ENCODE measurements at places on chromosomes 16 and 17.

DNA sequence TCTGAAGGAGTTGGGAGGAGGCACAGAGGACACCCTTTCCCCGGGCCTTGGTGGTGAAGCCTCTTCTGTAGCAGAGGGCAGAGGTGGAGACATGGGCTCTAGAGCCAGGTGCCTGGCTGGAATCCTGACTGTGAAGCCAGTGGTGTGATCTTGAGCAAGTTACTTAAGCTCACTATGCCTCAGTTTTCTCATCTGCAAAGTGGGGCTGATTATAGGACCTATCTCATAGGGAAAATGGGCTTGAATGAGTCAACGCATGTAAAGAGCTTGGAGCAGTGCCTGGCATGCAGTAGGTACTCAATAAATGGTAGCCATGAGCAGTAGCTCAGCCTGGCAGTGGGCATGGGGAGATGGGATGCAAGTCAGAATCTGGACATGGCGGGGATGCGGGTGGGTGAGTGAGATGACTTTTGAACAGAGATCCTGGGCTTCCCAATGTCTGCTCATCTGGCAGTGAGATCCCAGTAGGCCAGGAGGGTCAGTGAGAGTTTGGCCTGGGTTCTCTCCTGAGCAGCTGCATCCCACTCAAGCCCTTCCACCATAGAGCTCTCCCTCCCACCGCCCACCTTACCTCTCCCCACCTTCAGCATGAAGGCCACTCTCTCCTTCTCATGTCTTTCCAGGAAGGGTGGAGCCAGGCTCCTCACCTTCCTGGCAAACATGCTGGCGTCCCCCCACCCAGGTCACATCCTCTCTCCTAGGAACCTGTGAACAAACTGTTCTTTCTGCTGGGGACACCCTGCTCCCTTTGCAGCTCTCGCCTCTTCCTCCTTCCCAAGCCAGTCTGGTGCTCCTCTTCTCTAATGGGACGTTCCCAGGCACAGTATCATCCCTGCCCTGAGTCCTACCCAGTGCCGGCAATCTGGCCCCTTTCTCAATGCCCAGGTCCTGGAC lies 13.1 kb upstream of the SP2 start:
- no peak for DNase-seq

- no peak for DNase-seq
Observed at GRCh38 chr17:29358416-29358815, 31.7 kb upstream of the TAOK1 start.

DNA sequence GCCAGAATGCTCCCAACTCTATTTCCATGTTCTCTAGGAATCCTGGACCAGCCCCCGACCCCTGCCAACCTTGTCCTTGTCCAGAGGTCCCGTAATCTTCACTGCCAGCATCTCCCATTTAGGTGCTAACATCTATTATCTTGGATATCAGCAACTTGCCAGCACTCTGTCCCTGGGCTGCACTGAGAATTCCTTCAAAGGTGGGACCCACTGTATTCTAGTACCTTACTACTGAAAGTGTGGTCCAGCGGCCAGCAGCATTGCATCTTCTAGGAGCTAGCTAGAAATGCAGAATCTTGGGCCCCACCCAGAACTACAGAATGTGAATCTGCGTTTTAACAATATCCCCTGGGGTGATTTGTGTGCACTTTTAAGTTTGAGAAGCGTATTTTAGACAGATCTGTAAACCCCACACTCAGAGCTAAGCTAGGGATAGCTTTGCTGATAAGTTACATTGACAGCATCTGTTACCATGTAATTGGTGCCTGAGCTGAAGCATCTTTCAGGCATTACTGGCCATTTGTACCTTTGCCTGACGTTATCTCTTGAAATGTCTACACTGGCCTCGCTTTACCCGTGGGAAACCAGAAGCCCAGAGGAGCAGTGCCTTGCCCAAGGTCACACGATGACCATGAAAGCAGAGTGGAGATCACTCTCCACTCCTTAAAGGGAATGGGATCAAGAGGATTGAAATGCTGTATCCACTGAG lies 8.3 kb downstream of the ABAT start:
- no peak for DNase-seq

GRCh38 chr16:53056392-53056881 lies 1.6 kb downstream of the CHD9 start:
- no peak for DNase-seq

DNA sequence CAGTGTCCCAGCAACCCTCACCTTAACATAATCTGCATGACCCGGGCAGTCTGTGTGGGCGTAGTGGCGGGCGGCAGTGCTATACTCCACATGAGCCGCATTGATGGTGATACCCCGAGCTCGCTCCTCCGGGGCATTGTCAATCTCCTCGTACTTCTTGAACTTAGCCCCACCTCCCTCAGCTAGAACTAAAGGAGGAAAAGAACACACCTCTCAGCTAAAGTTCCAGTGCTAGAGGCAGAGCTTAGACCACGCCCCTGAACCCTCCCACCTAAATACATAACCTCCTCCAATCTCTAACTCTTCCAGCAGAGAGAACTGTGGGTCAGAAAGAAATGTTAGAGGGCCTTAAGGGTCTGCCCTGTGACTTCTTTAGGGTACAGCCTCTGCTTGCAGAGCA lies 855 bp downstream of the TUFM start:
- DNase-seq = no peak

- DNase-seq = no peak
Observed at GRCh38 chr17:67055041-67055443, 10.7 kb downstream of the CACNG1 start.

DNA sequence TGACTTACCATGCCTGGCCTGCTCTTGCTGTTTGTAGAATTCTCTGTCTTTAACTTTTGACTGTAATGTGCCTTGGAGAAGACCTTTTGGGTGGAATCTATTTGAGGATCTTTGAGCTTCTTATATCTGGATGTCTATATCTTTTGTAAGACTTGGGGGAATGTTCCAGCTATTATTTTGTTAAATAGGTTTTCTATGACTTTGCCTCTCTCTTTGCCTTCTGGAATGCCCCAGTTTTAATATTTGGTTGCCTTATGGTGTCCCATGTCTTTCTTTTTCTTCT lies 10.3 kb upstream of the PHB1 start:
- DNase-seq = no peak

- no peak for DNase-seq
Observed at GRCh38 chr17:56831369-56832095, 2.2 kb downstream of the C17orf67 start.

- no peak for DNase-seq
Observed at GRCh38 chr16:67082100-67082499, 27.6 kb upstream of the PHAF1 start.

DNA sequence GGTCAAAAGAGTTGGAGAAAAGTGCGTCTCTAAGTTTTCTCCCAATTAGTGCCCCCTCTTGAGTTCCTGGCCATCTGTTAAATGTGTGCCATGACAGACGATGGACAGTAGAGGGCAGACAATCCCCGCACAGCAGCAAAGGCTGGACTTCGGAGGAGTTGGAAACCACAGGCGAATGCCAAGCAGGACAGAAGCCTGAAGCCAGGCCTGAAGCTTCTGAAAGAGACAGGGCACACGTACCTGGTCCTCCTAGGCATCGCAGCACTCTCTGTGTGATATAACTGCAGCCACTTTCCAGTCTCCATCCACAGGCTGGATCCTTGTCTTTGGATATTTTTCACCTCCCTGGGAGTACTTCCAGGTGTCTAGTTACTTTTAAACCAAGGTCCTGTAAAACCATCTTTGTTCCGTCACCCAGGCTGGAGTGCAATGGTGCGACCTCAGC lies 14.5 kb downstream of the C17orf100 start:
- peak; percentile 29 for DNase-seq

- no peak for DNase-seq
Observed at GRCh38 chr17:596763-597644, 117.6 kb downstream of the VPS53 start.

GRCh38 chr17:7721612-7722011 lies 4.1 kb downstream of the DNAH2 start:
- no peak for DNase-seq

- DNase-seq = no peak
Observed at GRCh38 chr16:53626811-53627210, 76.8 kb downstream of the RPGRIP1L start.

DNA sequence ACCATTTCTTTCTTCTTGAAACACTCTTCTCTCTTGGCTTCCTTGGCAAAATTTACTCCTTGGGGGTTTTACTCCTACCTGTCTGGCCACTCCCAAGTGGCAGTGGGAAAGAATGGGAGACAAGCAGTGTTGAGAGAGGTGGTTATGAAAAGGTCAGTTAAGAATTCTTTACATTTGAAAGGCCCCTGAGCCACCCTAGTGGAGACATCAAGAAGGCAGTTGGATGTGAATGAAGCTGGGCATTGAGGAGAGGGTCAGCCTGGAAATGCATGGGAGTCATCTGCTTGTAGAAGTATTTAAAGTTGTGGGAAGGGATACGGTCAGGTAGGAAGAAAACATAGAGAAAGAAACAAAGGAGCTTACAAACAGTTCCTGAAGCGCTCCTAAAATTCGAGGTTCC lies 42.3 kb upstream of the CCNF start:
- no peak for DNase-seq

DNA sequence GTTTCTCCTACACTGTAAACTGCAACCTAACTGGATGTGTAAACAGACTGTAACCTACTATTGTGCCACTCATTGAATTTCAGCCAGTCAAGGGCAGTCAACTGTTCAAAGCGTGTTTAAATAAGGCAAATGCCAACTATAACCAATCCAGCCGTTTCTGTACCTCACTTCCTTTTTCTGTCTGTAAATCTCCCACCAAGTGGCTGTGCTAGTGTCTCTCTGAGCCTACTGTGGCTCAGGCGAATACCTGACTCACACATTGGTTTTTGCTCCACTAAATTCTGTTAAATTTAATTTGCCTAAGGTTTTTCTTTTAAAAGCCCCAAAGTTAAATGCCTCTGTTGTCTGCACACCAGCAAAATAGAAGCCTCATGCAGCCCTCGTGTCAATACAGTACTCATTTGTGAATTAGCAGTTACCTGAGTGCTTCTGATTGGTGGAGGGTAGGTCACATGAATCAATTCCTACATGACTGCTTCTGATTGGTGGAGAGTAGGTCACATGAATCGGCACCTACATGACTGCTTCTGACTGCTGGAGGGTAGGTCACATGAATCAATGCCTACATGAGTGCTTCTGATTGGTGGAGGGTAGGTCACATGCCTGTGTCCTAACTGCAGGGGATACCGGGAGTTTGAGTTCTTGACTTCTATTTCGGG lies 31.1 kb upstream of the CCR7 start:
- DNase-seq = no peak

GRCh38 chr17:38540514-38541045 lies 65.2 kb downstream of the SRCIN1 start:
- DNase-seq = no peak

- no peak for DNase-seq
Observed at GRCh38 chr17:81032641-81033480, 2.1 kb upstream of the BAIAP2 start.

Data from activated gamma-delta T cell treated with Interleukin-2 at 50 U/mL for 16 hours (primary cell).